ENCODE measurements at places on chromosomes 1 and 21.

- no peak for DNase-seq
Observed at GRCh38 chr1:244138399-244138798, 87.3 kb downstream of the ZBTB18 start.

GRCh38 chr1:32331549-32331948 lies 4.5 kb downstream of the MARCKSL1 start:
- no peak for DNase-seq

GRCh38 chr1:223201967-223202366 lies 58.9 kb upstream of the TLR5 start:
- no peak for DNase-seq

DNA sequence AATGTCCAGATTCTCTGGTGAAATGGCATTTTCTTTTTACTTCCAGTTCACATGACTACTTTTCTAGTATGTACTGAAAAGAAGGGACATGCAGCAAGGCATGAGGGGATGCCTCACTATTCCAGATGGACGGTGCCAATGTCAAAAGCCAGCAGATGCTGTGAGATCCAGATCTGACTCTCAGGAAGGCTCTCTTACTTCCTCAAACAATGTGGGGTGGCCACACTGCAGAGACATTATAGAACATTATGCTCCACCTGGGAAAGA lies 17.7 kb downstream of the CRYZ start:
- DNase-seq: no peak

DNA sequence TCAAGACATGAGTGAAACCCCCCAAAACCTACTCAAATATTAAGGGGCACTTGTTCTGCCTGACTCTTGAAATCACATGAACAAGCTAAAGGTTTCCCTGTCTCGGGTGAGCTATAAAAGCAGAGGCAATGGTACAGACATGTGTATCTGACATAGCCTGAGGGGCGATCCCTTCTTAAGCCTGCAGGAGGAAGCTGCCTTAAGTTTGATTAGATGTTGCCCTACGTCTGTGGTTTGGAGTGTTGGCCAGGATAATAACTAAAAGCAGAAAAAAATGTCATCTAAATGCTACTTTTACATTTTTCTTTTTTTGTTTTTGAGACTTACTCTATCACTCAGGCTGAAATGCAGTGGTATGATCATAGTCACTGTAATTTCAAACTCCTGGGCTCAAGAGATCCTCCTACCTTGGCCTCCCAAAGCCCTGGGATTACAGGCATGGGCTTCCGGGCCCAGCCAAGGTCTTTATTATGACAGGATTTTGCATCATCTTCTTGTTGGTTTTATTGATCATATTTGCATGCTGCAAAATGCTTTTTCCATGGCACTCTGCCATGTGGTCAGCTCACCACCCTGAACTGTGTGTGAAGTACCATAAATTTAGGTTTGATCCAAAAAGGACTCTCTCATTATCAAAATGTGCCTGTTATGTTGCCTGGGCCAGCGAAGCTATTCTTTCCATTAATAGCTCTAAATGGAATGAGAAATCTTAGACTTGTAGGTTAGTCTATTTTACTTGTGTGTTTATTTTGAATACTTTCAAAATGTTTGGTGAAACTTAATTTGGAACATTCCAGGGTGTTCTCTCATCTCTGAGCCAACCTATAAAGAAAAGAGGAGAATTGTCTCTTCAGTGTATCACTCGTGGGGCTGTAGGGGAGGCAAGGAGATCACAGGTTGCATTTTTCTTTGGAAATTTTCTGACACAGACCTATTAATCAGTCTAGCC lies 15.0 kb upstream of the HMGN1 start:
- no peak for DNase-seq

- no peak for DNase-seq
Observed at GRCh38 chr21:28144089-28144488, 848.6 kb downstream of the LTN1 start.

DNA sequence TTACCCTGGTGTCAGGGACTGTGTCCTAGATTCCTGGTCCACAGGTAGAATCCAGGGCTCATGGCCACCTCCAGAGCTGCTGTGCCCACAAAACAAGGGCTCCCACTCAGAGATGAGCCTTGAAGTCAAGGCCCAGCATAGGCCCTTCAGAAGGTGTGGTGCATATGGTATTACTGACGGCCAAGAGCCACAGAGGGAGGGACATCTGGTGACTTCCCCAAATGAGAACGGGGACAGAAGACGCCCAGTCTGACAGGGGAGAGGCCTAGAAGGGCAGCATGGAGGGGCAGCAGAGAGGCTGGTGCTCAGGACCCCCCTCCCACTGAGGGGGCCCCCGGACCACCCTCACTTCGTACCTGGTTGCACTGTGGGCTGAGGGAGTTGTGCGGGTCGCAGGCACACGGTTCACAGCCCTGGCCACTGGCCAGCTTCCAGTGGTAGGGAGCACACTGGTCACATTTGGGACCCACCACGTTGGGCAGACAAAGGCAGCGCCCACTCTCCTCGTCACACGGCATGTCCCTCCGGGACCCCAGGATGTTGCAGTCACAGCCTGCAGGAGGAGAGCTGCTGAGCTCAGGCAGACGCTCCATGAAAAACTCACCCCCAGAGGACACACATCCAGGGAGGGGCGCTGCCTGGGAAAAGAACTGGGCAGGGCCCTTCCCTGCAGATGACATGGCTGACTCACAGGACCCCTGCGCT lies 25.0 kb downstream of the LAMB3 start:
- no peak for DNase-seq

- no peak for DNase-seq
Observed at GRCh38 chr21:20996421-20997310, 1.5 kb upstream of the NCAM2 start.

DNA sequence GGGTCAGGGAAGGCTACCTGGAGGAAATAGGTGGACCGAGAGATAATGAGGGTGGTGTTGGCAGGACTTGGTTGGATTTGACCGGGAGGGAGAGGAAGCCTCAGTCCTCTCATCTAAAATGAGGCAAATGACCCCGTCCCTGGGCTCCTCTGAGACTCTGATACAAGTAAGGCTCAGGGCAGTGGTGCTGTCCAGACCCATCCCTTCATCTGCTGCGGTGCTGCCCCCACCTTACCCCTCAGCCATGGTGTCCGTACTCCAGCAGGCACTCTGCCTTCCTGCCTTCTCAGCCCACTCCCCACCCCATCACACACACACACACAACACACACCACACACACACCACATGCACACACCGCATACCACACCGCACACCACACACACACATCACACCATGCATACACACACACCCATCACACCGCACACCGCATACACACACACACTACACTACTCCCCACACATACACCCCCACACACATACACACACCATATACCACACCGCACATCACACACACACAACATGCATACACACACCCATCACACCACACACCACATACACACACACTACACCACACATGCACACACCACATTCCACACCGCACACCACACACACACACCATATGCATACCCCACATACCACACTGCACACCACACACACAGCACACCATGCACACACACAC lies 29.4 kb upstream of the SLC26A9 start:
- DNase-seq: no peak

DNA sequence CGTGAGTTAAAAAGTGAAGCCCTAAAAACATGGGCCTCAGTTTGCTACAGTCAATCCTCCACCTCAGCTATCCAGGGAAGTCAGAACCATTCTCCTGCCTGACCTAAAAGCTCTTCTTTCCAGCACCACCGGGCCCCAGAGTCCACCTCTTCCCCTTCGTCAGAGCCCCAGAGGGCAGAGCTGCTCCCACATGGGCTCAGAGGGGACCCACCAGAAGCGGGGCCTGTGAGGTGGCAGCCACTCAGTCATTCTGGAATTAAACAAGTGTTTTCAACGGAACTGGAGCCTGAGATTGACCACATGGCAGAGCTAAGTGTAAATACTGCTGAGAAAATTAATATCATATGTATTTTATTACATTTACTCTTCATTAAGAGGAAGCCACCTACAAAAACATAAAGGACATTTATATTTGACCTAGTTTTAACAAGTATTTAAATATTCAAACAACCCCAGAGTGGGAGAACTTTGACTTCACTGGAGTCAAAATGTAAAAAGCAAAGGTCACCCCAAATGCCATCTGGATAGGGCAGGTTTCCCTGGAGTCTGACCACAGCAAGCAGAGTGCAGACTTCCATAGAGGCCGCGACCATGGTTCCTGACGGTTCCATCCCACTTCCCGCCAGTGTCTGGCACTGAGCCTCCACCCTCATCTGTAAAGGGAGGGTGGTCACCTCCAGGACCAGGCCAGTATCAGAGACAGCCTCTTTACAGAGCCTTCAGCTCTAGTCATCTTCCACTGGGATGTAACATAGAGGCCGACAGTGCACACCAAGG lies 1.8 kb downstream of the SUMO3 start:
- no peak for DNase-seq

DNA sequence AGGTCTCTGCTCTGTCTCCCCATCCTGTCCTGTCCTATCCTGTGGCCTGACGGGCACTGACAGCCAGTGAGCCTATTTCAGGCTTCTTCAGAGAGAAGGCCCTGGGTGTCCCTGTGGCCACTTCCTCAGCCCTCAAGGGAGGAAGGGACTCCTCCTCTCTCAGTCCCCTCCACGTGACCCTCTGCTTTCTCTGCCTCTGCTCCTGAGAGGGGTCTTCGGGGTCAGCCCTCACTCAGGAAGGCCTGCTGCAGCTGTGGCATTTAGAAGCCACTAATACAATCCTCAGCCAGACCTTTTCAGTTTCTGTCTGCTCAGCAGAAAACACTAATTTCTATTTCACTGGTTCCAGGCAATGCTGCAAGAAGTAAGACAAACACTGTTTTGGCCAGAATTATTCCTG lies 43.6 kb upstream of the ETV3 start:
- DNase-seq: no peak

- DNase-seq: no peak
Observed at GRCh38 chr1:167654975-167655575, 25.0 kb downstream of the RCSD1 start.

- no peak for DNase-seq
Observed at GRCh38 chr1:160624464-160624863, 22.4 kb downstream of the SLAMF1 start.

DNA sequence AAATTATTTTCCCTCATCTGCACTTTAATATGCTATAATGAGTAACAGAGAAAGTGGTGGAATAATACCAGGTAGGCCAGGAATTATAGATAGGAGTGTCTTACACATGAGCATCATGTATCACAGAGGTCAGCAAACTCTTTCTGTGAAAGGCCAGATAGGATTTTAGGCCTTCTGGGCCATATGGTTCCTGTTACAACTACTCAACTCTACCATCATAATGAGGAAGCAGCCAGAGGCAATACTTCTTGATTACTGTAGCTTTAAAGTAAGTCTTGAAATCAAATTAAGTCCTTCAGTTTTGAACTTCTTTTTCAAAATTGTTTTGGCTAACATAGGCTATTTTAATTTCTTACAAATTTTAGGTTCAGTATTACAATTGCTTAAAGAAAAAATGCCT lies 32.1 kb upstream of the IGSF3 start:
- DNase-seq: no peak

GRCh38 chr1:1989102-1989542 lies 14.5 kb downstream of the CFAP74 start:
- no peak for DNase-seq

DNA sequence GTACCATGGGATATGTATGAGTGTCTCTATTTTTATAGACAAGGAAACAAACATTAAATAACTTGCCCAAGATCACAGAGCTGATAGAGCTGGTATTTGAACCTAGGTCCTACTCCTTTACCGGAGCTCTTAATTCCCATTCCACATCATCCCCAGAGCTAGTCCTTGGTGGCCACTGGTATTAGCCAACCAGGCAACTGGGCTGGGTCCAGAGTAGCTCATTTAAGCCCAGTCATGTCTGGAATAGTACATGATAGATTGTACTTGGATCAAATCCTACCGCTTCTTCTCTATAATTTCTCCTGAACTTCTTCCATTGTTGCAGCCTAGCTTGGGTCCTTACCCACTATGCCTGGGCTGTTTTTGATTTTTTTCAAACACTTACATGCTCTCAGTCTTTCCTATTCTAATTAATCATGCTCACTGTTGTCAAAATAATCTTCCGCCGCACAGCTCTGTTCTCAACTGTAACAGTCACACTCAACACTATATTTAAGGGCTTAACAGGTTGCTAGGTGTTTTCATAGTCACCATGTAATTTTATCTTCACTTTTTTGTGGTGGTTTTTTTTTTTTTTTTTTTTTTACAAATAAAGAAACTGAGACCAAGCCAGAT lies 80.2 kb downstream of the COLGALT2 start:
- no peak for DNase-seq

DNA sequence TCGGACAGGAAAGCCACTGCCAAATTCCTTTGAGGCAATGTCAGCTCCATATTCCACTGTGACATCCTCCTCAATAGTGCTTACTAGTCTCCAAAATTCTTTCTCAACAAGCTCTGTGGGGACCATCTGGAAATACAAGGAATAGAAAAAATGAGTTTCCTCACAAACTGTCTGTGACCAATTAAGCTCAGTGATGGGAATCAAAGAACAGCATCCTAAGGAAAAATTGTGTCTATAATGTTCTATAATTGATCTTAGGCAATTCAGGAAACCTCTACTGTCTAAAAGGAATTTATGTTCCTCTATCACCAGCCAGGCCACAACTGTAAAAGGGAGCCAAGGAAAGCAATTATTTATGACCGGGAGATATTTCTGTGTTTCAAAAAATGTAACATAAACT lies 46.1 kb upstream of the SYT2 start:
- DNase-seq: no peak
